ENCODE measurements at places on chromosomes 7 and 10. TPM values are rescaled to one million over a fixed set of nuclear protein-coding genes. Genes with fewer than 3 reads are reported as not detected.
A peak's percentile ranks its signal among the peaks of the same experiment; 100 is the strongest.

GRCh38 chr7:129949292-129950133, 3.2 kb downstream of the UBE2H start:
- H3K27me3 ChIP-seq = no peaks in the 10 kb centered on the region
- peaks cover 23% of the 10 kb centered on the region for H3K4me1 ChIP-seq
- peaks cover 16% of the 10 kb centered on the region for H3K36me3 ChIP-seq
- peak; percentile 26 for DNase-seq

DNA sequence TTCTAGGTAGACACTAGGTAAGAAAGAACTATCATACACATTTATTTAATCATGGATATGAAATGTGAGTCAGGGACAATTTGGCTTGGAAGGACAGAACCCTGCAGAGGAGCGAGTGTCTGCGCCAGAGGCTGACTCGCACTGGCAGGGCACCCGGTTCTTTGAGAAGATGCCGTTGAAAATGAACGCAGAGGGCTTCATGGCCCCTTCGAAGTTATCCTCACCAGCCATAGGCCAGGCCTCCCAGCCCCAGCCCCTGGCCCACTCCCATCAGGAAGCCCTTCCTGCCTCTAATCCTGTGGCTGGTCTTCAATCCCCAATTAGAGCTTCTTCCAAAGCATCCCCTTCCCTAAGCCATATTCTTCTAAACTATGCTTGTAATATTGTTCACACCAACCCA, 239.8 kb downstream of the TCERG1L start:
- H3K27ac ChIP-seq = no peak overlapping the region
- DNase-seq = no peak
- H3K4me3 ChIP-seq = no peak overlapping the region
- no peaks in the 10 kb centered on the region for H3K27me3 ChIP-seq
- H3K36me3 ChIP-seq = no peaks in the 10 kb centered on the region
- H3K4me1 ChIP-seq = no peaks in the 10 kb centered on the region

GRCh38 chr7:90660100-90660499, 64.0 kb downstream of the CDK14 start:
- H3K4me3 ChIP-seq = no peak overlapping the region
- no peaks in the 10 kb centered on the region for H3K4me1 ChIP-seq
- no peak for DNase-seq
- H3K27ac ChIP-seq = no peak overlapping the region
- H3K36me3 ChIP-seq = no peaks in the 10 kb centered on the region

DNA sequence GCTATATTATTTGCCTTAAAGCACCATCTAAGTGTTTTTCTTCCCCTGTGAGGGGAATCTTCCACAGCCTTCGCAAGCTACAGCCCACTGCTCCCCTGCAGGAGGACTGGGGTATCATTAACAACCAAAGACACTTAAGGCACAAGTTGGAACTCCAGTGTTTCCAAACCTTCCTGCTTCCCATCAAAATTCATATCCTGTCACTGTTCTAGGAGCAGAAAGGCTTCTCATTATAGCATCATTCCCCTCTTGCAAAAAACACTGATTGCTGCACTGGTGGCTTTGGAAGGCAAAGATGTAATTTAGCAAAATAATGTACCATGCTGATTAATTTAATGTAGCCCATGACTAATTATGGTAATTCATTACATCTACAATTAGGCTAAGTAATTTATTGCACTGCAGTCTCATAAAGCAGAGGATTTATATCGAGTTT, 207.2 kb downstream of the SKAP2 start:
- no peaks in the 10 kb centered on the region for H3K4me1 ChIP-seq
- H3K27ac ChIP-seq = no peak overlapping the region
- H3K27me3 ChIP-seq = peaks cover 38% of the 10 kb centered on the region

GRCh38 chr7:80027611-80028173, 106.9 kb upstream of the GNAI1 start:
- DNase-seq = no peak
- no peak overlapping the region for H3K4me3 ChIP-seq
- H3K27me3 ChIP-seq = no peaks in the 10 kb centered on the region
- H3K27ac ChIP-seq = no peak overlapping the region
- H3K36me3 ChIP-seq = no peaks in the 10 kb centered on the region
- no peaks in the 10 kb centered on the region for H3K4me1 ChIP-seq

DNA sequence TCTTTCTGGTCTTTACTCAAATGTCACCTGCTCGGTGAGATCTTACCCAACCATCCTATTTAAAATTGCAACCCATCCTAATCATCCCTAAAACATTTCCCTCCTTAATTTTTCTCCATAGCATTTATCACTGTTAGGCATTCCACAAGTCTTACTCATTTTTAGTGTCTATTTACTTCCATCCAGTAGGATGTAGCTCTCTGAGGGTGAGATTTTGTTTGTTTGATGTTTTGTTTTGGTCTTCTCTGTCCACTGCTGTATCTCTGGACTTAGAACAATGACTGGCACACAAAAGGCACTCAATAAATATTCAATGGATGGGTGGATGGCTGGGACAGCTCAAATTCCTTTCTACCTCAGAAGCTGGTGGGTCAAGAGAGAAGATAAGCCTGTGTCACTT, 15.8 kb upstream of the DUSP5 start:
- H3K27me3 ChIP-seq = peaks cover 3% of the 10 kb centered on the region
- no peak overlapping the region for H3K27ac ChIP-seq
- no peak overlapping the region for H3K4me3 ChIP-seq
- H3K4me1 ChIP-seq = no peaks in the 10 kb centered on the region

DNA sequence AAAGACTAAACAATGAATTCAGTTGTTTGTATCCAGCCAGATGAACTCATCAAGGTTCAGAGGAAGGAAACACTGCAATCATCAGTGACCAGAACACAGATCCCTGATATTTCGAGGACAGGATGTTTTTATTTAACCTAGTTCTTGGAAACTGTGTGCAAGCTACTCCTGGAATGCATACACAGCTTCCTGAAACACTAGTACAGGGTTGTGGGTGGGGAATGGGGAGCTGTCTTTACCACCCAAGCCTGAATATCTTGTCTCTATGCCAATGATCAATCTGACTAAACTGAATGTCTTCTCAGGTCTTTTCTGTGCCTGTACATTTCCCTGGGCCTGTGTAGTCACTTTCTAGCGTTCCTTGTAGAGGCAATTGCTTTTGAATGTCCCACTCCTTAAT, 374.6 kb downstream of the CALN1 start:
- no peak overlapping the region for H3K4me3 ChIP-seq
- H3K4me1 ChIP-seq = no peaks in the 10 kb centered on the region
- no peaks in the 10 kb centered on the region for H3K36me3 ChIP-seq
- no peaks in the 10 kb centered on the region for H3K27me3 ChIP-seq
- no peak overlapping the region for H3K27ac ChIP-seq
- DNase-seq = no peak

DNA sequence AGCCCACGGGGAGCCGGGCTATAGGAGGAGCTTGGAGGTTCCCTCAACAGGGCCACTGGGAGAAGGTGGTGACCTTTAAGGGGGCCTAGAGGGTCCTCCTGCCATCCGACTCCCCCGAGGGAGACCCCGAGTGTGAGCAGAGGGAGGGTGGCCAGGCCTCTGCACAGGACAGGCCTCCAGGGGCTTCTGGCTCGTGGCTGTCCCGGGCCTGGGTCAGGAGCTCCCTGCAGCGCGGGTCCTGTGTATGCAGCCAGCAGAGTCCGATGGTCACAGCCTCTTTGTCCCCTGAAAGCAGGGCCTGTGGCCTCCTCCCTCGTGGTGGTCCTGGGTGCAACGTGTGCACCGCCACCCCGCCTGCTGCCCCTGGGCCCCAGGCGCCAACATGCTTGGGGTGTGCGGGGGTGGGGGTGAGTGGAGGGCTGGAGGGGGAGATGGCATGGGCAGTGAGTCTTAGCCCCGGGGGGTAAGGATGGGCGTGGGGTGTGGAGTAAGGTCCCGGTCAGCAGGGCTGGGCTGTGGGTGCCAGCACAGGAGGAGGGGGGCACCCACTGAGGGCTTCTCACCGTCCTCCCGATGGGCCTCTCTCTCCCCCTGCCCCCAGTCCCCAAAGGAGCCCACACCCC, 27.1 kb downstream of the UNCX start:
- H3K27me3 ChIP-seq = peaks cover 5% of the 10 kb centered on the region
- no peaks in the 10 kb centered on the region for H3K36me3 ChIP-seq
- no peak overlapping the region for H3K4me3 ChIP-seq
- no peak overlapping the region for H3K27ac ChIP-seq
- no peak for DNase-seq

DNA sequence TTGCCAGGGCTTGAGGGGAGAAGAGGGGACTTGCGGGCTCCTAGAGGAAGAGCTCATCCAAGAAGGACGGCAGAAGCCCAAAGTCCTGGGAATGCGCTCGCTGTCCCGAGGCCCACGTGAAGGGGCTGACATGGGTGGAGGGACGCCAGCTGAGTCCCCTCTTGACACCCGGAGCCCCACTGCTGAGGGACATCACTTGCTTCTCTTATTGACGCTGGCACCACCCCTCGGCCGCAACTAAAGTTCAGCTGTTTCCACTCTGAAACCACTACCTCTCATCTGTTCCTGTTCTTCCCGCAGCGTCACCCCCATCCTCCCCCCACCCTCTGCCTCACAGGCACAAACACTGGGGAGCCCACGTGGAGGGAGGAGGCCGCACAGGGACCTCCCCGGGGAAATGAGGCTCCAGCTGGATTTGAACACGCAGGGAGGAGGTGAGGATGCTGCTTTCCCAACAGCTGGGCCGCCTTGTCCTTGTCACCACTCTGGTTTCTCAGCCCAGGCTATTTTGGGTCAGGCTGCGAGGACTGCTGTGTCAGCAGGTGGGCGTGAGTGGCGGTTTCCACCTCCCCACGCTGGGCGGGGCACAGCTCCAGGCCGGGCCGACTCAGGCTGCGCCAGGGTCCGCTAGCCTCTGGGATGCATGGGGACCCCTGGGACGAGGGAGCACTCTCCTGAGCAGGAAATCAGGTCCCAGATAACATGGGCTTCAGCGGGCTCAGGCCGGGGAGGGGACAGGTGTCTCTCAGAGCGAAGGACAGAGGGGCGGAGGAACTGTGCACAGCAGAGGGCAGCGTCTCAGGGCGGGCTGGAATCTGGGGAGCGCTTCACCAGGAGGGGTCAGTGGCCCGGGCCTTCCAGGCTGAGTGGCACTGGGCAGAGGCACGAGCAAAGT, 156.3 kb downstream of the ZNF248 start:
- no peaks in the 10 kb centered on the region for H3K36me3 ChIP-seq
- no peak overlapping the region for H3K27ac ChIP-seq
- no peaks in the 10 kb centered on the region for H3K27me3 ChIP-seq
- no peak for DNase-seq
- H3K4me3 ChIP-seq = no peak overlapping the region

DNA sequence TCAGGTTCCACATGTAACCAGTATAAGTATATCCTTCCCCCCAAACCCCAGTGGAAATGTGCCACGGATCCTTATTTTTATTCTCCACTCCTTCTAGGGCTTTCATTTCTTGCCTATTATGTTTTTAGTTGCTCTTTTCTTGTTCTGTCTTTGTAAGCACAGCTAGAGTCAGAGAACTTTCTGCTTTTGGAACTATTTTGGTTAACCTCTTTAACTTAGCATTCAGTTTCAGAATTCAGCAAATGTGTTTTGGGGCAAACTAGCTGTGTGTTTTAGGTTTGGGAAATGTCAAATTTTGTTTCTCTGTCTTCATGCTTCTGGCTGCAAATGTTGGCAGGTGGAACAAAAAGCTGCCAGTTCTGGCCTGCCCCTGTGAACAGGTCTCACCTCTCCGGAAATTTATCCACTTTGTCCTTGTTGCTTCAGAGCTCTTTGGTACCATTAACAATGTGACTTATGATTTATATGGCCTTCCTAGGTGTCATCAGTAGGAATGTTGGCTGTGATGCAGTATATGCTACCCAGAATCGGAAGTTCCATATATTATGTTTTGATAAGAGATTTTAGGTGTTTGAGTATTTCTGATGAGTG, 156.1 kb downstream of the ADK start:
- H3K36me3 ChIP-seq = no peaks in the 10 kb centered on the region
- no peak overlapping the region for H3K27ac ChIP-seq
- H3K4me1 ChIP-seq = peaks cover 4% of the 10 kb centered on the region
- no peaks in the 10 kb centered on the region for H3K27me3 ChIP-seq
- H3K4me3 ChIP-seq = no peak overlapping the region

DNA sequence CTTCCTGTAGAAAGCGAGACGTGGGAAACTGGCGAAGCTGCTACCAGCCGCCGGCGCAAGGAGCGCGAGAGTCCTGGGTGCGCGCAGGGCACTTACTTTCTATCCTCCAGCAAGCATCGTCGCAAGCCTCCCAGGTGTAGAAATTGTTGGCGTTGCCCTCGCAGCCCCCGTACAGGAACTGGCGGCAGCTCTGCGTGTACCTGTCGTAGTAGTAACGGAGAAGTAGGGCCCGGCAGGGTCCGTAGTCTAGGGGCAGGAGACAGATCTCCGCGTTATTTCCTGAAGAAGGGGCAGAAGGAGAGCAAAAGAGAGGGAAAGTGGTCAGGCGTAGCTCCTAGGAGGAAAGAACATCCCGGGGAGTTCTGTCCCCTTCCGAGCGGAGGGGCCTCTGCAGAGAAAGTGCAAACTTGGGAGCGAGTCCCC, 501 bp downstream of the TFPI2 start:
- no peak for DNase-seq
- peak overlapping the region; percentile 42 for H3K4me3 ChIP-seq
- H3K27me3 ChIP-seq = peaks cover 56% of the 10 kb centered on the region
- no peak overlapping the region for H3K27ac ChIP-seq

GRCh38 chr10:114300036-114300645, 61.1 kb downstream of the VWA2 start:
- H3K4me3 ChIP-seq = no peak overlapping the region
- H3K36me3 ChIP-seq = peaks cover 6% of the 10 kb centered on the region
- no peaks in the 10 kb centered on the region for H3K27me3 ChIP-seq
- no peak for DNase-seq

GRCh38 chr10:35821339-35821911, 179.3 kb upstream of the FZD8 start:
- DNase-seq = no peak
- H3K27ac ChIP-seq = no peak overlapping the region
- H3K4me3 ChIP-seq = no peak overlapping the region
- no peaks in the 10 kb centered on the region for H3K36me3 ChIP-seq

DNA sequence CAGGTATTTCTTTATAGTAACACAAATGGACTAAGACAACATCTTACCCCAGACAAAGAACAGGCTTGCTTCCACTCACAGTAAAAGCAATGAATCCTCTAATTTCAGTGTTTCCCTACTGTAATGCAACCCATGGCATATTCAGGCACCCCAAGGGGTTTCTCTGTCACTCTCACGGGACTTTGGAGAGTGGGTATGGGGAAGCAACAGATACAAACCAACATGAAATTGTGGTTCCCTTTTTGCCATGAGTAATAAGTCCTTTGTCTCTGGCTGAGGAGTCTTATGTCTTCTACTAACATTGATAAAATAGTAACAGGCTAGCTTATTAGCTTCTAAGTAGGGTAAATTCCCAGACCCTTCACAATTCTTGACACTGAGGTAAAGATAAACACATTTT, 51.4 kb upstream of the AOAH start:
- no peak overlapping the region for H3K27ac ChIP-seq
- H3K4me1 ChIP-seq = peaks cover 64% of the 10 kb centered on the region
- no peak overlapping the region for H3K4me3 ChIP-seq
- peaks cover 42% of the 10 kb centered on the region for H3K36me3 ChIP-seq
- no peaks in the 10 kb centered on the region for H3K27me3 ChIP-seq
- no peak for DNase-seq

Gene CDC14C
- not detected for total RNA-seq

Gene EVX1
- total RNA-seq = not detected

Gene EEF1AKMT2
- total RNA-seq = 28.3 TPM

Gene MEPCE
- 50.5 TPM for total RNA-seq

Gene PTF1A
- total RNA-seq = not detected
